ENCODE measurements at places on chromosomes 5 and 9. TPM values are rescaled to one million over a fixed set of nuclear protein-coding genes. Genes with fewer than 3 reads are reported as not detected.
A peak's percentile ranks its signal among the peaks of the same experiment; 100 is the strongest.

RLN2 gene
- total RNA-seq: 0.92 TPM

ARSI gene
- total RNA-seq: 4.7 TPM

CDC25C gene
- total RNA-seq: 7.9 TPM

PCDHA1 gene
- not detected for total RNA-seq

C9orf153 gene
- 0.28 TPM for total RNA-seq

FRRS1L gene
- total RNA-seq: 0.04 TPM

LCN12 gene
- 0.31 TPM for total RNA-seq

- DNase-seq: no peak
Observed at GRCh38 chr5:143220748-143221251, 182.7 kb downstream of the NR3C1 start.

DNA sequence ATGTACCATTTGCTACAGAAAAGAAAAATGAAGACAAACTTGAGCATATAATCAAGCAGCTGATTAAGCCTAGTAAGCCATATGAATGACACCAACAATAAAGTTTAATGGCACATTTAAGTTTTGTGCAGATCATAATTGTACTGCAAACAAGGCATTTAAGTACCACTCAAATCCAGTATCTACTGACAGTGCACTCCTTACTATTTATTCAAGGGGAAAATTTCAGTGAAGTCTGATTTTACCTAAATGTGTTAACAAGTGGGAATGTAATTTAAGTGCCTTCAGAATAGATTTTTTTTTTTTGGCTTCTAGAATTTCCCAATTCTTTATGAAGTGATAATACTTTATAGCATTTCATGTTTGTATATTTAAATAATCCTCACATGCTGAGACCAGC lies 341.0 kb upstream of the POU5F2 start:
- DNase-seq: no peak

GRCh38 chr5:137834498-137835049 lies 33.1 kb upstream of the MYOT start:
- DNase-seq: no peak

- no peak for DNase-seq
Observed at GRCh38 chr5:149138182-149138923, 2.9 kb upstream of the ABLIM3 start.

DNA sequence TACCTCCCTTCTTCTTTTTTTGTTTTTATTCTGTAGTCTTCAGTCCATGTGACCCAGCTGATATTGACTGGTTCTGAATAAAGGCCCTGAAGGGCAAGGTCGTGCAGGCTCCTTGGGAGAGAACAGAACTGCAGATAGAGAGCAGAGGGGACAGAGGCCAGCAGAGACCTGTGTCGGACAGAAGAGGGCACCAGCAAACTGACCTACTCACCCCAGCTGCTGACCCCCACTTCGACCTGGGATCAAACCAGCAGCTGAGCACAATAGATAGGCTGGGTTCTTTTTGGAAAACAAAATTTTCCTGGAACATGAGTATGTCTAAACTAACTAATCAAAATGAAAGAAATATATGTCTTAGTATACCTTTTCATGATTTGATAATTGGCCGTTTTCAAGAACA lies 695.1 kb downstream of the NR2F1-AS1 start:
- no peak for DNase-seq

DNA sequence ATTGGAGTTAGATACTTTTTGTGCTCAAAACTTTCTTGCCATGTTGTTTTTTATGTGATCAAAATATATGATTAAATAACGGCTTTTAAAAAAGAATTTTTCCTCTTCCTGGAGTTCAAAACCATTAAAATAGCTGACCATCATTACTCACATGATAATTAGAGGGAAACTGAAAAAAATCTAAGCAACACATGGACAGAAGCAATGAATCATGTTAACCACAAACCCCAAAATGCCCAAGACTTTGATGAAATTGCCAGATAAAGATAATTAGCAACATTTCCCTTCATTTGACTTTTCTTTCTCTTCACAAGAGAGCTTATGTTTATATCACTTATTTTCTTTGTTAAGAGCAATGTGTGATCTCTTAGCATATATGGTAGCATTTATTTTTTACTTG lies 1294.2 kb downstream of the EFNA5 start:
- DNase-seq: peak; percentile 74

- no peak for DNase-seq
Observed at GRCh38 chr9:21985964-21986667, 8.1 kb downstream of the CDKN2A start.

- DNase-seq: no peak
Observed at GRCh38 chr9:128244837-128245231, 31.0 kb downstream of the GOLGA2 start.

GRCh38 chr5:14863105-14863504 lies 8.5 kb downstream of the ANKH start:
- no peak for DNase-seq

DNA sequence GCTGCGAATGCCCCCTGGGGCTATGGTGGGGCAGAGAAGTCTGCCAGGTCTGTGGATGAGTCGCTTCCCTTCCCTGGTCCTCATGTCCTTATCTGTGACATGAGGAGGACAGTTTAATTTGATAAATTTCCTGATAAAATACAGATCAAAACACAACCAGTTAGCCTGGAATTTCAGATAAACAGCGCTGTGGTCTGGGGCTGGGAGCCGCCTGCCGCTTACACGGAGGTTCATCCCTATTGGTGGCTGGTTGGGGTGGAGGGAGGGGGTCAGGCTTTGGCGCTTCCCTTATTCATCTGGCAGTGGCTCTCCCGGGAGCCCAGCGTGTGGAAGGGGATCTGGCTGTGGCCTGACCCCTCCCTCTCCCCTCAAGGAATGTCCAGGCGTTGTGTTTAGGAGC lies 17.9 kb downstream of the CRB2 start:
- no peak for DNase-seq

GRCh38 chr5:143086908-143087637 lies 316.4 kb downstream of the NR3C1 start:
- peak; percentile 97 for DNase-seq

DNA sequence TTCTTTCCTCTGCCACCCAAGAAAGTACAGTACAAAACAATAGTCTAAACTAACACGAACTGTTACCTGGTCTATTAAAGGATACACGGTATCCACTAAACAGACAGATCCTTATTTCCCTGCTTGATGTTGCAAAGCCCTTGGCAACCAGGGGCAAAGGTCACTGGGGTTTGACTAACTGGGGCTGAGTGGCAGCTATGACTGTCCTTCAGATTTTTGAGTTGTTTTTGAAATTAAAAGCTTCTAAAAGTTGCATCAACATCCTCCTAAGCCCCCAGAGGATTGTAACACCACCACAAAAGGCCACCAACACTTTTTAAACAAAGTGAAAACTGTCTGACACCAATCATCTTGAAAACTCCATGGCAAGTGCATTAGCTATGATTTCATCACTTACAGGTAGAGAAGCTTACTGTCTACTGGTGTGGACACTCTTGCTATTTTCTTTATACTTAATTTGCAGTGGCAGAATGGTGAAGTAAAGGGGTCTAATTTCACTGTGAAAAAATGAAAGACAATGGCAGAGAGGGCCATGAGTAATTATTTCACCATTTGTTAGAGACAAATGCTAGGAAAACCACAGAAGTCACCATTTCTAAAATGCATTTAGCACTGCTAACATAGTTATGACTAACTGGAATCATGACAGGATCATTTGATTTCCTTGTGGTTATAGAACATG lies 292.4 kb downstream of the EFNA5 start:
- DNase-seq: no peak

GRCh38 chr9:35107297-35108290 lies 4.7 kb upstream of the STOML2 start:
- DNase-seq: no peak
